ENCODE measurements at places on chromosomes 13 and 19.

GRCh38 chr19:14528419-14529253 lies 758 bp upstream of the TECR start:
- no peak for DNase-seq

- DNase-seq, result no peak
Measured at GRCh38 chr13:99057310-99057975, 79.6 kb upstream of the DOCK9 start.

GRCh38 chr13:81283062-81283461 lies 942.1 kb upstream of the SPRY2 start:
- DNase-seq, result no peak

DNA sequence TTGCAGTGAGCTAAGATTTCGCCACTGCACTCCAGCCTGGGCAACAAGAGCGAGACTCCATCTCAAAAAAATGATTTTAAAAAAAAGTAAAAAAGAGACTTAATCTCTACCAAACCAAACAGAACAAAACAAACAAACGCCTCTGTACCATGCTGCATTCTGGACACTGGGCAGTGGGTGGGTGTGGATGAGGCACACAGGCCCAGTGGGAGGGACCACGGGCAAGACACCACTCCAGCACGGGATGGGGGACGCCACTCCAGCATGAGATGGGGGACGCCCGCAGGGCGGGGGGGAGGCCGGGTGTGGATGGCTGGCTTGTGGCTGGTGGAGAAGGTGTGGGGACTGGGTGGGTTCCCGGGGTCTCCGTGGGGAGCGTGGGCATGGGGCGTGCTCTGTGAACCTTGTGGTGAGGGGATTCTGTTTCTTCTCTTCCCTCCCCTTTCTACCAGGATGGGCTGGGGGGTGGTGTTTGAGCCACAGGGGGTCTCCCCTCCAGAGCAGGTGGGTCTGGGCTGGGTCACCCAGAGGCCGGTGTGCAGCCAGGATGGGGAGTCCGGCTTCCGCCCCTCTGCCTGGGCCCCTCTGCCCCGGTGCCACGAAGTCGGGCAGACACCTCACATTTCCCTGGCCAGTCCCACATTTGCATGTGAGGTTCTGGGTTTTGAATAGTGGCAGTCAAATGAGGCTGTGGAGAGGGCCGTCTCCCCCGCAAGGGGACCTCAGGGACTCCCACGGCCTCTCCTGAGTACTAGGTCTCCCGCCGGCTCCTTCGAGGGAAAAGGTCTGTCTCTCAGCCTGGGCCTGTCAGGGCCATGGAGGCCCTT lies 23.9 kb upstream of the MATK start:
- DNase-seq, result no peak

- no peak for DNase-seq
Measured at GRCh38 chr19:54426291-54426931, 11.1 kb downstream of the TTYH1 start.

All from cortex of kidney (tissue), 1 donor.